Natural killer cell treated with Interleukin-12 subunit alpha and Interleukin-12 subunit beta and Interleukin-15 and Interleukin-18, amount 100 ng/mL, for 72 hours (primary cell): ENCODE measurements at places on chromosomes 16 and 17.

DNA sequence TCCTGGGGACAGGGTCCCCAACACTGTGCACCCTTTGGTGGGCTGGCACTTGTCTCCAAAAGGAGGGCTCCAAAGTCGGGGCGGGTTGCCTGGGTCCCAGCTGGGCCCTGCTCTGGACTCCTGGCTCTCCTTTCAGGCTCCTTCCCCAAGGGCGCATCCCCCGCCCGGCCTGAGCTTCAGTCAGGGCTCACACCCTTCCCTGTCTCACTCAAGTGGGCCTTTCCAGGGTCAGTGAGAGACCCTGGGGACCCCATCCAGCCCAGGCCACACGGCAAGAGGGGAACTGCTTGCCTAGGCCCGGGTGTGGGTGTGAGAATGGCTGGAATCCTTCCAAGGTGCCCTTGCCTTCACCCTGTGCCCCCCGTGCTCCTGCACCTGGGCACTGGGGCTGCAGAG lies 41.8 kb upstream of the SLC38A10 start:
- DNase-seq = no peak

GRCh38 chr16:13378151-13378550 lies 476.8 kb downstream of the SHISA9 start:
- DNase-seq = no peak

GRCh38 chr17:80262291-80262690 lies 1.6 kb downstream of the RNF213 start:
- DNase-seq = no peak

DNA sequence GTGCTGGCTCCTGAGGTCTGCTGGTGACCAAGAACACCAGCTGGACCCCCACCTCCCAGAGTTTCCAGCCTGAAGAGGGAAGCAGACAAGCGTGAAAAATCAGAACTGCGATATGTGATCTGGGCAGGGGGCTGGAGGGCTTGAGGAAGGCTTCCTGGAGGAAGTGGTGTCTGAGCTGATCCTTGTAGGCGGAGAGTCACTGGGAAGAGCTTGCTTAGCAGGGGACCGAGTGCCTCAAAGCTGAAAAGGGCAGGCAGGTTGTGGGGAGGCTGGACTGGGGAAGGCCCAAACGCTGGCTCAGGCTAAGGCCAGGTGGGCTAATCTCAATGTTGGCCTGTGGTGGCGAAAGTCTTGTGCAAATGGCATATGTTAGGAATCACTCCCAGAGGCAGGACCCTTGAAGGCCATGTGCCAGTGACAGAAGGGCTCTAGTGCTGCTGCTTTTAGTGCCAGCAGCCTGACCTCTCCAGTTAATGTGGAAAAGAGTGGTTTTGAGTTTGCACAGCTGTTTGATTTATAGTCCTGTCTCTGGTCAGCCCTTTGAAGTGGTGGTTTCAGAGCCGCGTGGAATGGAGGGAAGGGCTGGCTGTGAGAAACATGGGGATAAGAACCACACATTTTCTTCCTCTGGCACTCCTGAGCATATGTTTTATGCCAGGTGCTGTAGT lies 85.3 kb upstream of the LGALS9 start:
- no peak for DNase-seq

- DNase-seq = no peak
Measured at GRCh38 chr16:18958621-18959029, 25.1 kb upstream of the TMC7 start.

GRCh38 chr17:1029196-1029921 lies 32.4 kb downstream of the TIMM22 start:
- no peak for DNase-seq

DNA sequence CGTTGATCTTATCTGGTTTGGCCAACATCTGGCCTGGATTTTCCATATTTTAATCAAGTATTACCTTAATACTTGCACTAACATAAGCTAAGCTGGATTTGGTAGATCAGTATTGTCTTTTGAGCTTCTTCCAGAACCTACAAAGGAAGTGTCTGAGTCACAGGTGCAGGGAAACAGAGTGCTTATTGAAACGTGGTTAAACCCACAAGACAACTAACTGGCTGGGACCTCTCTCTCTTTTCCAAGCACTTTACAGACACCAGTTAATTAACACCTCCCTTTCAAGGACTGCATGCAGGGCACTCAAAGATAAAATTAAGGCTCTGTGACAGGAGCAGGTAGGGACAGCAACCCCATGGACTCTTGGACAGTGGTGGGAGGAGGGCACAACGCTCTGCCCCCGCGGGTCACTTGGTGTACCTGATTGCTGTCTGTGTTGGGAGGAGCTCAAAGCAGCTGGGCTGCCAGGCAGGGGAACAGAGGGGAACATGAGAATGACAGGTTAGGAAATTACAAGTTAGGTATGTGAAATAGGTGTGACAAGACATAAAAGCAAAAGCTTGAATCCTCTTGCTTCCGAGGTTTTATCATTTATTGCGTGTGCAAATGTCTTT lies 133.7 kb upstream of the MON1B start:
- no peak for DNase-seq

DNA sequence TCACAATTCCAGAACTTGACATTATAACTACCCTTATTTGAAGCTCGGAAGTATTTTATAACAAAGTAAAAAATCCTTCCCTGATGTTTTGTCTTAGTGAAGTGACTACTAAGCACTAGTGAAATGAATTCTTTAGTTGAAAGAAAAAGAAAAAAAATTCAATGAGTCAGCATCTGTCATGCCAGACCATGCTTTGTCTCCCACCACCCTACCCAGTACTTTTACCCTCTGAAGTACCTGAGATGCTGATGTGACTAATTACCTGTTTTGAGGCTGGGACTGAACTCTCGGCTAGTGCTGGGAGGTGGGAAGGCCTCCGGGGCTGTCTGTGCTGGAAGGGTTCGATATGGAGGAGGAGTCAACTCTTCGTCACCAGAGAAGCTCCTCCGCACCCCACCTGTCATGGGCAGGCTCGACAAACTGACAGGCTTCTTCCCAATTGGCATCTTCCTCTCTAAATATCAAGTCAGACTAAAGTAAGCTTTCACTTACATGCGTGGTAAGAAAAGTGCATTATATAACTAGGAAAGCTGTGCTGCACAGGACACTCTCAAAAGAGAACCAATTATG lies 19.6 kb downstream of the NME2 start:
- no peak for DNase-seq

DNA sequence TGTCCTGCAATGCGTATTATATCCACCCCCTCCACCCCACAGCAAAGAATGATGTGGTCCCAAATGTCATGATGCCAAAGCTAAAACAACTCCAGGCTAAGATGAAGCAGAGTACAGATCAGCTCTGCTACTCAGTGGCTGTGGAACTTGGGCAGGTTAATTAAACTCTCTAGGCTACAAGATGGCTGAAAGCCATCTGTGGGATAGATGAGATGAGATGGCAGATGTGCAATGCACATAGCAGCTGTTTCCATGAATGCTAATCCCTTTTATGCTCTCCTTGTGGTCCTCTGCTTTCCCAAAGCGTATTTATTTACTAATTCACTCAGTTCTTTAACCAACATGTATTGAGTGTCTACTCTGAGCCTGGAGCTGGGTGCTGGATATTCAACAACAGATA lies 114.4 kb downstream of the GRIN2A start:
- no peak for DNase-seq

DNA sequence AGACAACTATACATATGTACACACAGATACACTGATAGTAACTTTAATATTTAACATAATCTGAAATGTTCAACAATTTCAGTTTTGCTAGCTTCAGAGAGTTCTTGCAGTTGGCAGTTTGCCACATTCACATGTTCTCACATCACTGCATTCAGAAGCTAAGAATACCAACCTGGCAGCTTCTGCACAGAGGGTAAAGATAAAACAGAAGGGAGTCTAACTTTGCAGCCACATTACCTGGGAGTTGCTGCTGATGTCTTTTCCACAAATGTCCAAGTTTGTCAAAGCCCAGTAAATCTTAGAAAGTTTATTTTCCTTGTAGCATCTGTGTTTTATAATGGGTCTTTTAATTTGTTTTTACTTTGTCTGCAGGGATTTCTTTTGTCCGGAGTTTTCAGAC lies 332.0 kb downstream of the BCAS3 start:
- no peak for DNase-seq

DNA sequence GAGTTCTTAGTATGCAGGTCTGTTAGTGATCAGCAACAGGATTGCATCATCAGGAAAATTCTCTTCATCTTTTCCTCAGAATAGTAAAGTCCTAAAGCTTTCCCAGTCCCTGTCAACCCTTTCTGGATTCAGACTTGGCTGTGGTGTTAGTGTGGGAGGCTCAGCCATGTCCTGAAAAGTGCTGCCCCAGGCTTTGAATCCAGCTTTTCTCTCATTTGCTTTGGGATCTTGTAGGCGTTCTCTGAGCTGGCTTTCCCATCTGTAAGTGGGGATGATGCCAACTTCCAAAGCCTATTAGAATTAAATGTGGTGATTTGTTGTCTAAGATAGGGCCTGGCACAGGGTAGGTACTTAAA lies 3.0 kb downstream of the ALKBH5 start:
- DNase-seq = no peak

GRCh38 chr17:66949501-66949900 lies 15.0 kb upstream of the CACNG4 start:
- no peak for DNase-seq

DNA sequence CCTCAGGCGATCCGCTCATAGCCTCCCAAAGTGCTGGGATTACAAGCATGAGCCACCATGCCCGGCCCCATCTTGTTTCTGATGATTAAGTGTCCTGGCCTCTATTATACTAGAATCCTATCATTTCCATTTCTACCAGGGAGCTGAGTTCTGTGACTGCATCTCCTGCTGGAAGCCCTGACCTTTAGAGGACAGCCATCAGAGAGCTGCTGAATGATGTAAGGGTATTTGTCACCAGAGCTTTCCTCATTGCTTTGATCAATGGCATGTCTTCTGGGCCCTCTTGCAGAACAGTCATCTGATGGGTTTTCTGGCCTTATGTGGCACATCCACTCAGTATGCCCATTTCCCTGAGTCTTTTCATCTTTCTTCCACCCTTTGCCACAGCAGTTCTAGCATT lies 39.9 kb downstream of the PSMD12 start:
- DNase-seq = no peak

DNA sequence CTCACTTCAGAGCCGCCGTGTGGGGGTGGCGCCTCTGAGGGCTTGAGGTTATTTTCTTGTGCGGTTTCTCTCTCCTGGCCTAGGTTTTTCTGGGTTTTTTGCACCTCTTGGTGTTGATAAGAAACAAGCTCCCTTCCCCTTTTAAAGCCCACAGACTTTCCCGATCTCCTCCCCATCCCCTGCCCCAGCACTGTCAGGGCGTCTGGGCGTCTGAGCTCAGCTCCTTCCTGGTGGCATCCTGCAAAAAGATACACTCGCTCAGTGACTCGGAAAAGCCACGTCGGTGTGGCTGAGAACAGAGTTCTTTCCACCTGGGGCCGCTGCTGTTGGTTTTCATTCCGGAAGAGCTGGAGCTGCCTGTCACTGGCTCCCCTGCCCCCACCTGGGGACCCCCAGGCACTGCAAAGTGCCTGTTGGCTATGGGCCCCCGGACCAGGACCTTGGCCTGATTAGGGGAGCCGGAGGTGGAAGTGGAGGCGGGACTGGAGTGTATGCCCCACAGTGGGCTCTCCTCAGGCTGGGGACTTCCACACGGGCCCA lies 14.5 kb downstream of the BAIAP2 start:
- no peak for DNase-seq

GRCh38 chr17:14737984-14738651 lies 437.2 kb downstream of the HS3ST3B1 start:
- DNase-seq = no peak

DNA sequence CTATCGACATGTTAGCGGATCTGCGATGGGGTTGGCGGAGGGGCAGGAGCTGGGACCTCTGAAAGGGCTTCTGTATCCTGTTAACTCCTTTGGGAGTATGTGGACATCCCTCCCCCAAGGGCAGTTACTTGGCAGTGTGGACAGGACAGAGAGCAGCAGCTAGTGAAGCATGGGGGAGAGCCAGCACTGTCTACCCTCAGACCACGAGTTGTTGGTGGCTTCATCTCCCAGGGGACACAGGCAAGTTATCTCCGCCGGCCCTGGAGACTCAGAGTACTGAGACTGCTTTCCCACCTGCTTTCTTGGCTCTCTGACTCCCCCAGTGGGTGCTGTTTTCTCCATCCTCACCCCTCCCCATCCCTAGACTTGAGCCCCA lies 5.3 kb upstream of the GFAP start:
- no peak for DNase-seq

GRCh38 chr16:90046971-90047713 lies 27.9 kb upstream of the DBNDD1 start:
- DNase-seq = no peak

- DNase-seq = no peak
Measured at GRCh38 chr17:42895185-42895555, 5.4 kb upstream of the G6PC1 start.

DNA sequence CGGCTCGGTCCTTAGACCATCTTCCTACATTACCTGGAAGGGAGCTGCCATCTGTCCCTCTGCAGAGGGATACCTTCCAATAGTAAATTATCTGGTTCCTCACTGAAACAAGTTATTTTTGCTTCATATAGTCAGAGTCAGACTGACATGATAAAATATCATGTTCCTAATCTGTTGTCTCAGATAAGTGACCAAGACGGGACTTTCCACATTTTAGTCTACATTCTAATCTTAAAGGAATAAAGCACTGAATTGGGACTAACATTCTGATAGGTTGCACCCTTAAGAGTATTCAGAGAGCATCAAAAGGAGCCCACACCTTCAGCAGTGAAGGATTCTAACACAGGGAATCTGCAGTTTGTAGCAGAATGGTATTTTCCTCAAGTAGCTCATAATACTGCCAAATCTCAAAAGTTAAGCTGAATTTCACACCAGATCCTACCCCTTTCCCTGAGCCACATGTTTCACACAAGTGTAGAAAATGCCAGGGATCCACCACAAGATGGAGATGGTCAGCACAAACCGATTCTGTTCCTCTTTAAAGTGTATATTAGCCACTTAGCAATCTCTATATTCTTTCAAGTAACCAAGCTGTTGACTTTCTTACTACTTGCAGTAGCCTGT lies 13.4 kb downstream of the GINS2 start:
- no peak for DNase-seq

DNA sequence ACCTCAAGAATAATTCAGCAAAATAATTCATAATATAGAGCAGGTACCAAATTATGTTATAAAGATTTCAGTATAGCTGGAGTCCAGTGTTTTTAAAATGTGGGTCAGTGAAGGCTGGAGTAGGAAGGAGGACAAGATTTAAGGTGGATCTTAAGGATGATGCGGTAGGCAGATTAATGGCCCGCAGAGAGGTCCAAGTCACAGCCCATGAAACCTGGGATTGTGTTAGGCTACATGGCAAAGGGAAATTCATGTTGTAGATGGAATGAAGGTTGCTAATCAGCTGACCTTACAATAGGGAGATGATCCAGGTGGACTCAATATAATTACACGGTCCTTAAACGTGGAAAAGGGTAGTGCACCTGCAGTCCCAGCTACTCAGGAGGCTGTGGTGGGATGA lies 6.2 kb upstream of the IRF8 start:
- DNase-seq = no peak
